CD4-positive, alpha-beta T cell treated with Interleukin-15 for 1 hour (primary cell): ENCODE measurements at places on chromosomes 3 and 15.

- no peak for DNase-seq
Measured at GRCh38 chr15:67501836-67502461, 19.0 kb upstream of the C15orf61 start.

DNA sequence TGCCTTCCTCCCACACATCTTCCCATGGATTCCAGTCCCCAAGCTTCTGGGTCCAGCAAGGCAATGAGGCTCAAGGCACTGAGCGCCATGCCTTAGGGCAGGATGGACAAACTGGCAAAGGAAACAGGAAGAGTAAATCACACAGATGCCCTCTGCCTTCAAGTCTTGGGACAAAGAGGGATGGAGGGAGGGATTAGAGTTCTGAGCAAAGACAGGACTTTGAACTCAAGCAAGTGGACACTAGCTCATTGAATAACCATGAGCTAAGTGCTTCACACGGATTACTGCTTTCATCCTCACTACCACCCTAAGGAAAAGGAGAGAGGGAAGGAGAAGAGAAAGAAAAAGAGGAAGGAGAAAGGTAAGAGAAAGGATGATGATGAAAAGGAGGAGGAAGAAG lies 7.6 kb upstream of the THBS1 start:
- DNase-seq, result no peak

- DNase-seq, result no peak
Measured at GRCh38 chr3:46898321-46899150, 21.0 kb downstream of the PTH1R start.

DNA sequence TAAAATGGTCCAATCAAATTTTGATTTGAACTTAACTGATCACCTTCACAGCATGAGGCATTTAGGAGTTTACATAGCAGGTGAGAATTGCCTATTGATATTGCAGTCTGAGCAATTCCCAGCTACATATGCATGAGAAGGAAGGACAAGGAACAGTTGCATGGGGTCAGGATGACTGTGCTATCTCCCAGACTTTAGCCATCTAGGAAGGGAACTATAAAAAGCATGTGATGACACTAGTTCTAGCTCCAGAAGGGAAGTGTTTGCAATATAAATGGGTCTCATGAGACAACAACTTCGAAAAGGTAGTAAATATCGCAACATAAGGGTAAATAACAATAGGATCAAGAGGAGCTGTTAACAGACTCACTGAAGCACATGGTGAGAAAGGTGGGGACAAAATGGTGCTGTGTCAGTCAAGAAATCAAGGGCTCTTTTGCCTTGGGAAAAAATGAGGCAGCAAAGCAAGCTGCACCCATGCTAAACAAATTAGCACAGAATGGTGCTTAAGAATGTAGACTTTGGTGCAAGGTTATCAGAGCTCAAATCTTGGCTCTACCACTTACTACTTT lies 90.4 kb upstream of the SLC2A2 start:
- DNase-seq, result no peak

- DNase-seq, result no peak
Measured at GRCh38 chr3:72413228-72413627, 435.0 kb downstream of the SHQ1 start.

DNA sequence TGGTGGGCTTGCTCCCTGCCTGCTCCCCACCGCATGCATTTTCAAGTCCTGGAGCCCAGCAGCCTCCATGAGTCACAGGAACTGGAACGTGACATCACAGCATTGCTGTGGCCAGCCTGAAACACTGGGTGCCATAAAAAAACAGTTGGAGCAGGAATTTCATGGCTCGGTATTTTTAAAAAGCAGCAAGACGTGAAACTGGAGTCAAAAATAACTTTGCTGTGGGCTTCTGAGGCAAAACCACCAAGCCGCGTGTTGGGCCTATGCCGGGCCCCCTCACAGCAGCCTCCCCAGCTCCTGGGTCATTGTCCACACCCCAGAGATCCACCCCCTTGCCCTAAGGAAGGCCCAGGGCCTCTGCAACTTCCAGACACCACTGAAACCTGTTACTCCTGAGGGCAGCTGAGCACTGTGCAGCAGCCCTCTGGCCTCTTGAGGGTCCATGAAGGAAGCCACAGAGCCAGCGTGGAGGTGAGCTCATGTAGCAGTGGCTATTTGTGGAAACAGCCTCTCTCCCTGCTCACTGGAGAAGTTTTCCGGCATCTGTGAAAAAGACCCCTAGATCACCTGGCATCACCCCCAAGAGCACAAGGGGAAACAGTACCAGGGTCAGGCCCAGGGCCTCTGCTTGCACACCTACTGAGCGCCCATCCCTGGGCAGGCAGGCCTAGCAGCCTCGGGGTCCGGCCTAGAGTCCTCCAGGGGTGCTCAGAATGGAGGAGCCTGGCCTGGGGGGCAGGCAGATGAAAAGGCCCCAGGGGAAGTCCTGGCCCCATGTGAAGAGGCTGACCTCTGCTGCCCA lies 34.0 kb upstream of the DUSP7 start:
- peak; percentile 12 for DNase-seq

DNA sequence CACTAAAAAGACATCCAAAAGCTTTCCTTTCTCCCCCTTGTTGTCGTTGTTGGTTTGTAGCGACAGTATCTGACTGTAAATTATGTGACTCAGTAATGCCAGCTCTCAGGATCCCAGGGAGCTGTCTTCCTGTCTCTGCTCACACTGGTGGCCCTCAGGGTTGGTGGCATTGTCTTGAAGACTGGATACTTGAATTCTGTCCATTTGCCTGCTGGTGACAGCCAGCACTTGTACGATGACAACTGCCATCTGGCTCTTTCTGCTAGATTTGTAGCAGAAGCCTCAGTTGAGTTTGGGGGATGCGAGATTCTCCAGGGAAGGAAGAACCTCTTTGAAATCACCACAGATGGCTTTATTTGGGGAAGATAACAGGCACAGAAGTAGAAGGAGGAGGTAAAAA lies 120.8 kb downstream of the ARPP21 start:
- DNase-seq, result no peak

GRCh38 chr3:156575641-156576040 lies 20.7 kb upstream of the SSR3 start:
- DNase-seq, result no peak

- DNase-seq, result no peak
Measured at GRCh38 chr3:38368238-38368637, 21.7 kb downstream of the XYLB start.

DNA sequence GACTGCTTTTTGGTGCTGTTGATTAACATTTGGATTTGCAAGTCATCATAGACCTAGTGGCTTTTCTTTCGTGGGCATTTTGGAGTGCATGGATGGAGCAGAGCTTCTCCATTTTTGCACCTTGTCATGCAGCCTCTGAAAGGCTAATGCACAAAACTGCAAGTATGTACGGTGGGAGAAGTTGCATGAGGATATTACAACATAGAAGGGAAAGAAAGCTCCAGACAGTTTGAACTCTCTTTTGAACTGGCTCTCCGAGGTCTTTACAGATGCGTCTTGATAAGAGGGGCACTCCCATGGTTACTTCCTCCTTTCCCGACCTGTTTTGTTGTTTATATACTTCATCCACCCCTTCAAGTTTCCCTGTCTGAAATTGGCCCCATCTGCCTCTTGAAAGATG lies 147.1 kb upstream of the GBE1 start:
- DNase-seq, result no peak

DNA sequence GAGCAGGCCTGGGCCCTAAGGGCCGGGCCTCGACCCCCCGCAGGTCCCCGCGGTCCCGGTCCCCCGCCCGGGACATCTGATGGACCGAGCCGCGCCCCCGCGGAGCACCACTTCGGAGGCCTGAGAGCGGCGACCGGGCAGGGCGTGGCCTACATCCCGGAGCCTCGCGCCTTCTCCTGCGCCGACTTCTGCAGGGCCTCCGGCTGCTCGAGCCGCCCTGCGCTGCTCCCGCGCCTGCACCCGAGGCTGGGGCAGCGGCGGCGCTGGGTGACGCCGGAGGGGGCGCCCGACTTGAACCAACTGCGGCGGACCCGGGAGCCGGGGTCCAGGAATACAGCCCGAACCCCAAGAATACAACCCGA lies 14.9 kb upstream of the GP9 start:
- no peak for DNase-seq

DNA sequence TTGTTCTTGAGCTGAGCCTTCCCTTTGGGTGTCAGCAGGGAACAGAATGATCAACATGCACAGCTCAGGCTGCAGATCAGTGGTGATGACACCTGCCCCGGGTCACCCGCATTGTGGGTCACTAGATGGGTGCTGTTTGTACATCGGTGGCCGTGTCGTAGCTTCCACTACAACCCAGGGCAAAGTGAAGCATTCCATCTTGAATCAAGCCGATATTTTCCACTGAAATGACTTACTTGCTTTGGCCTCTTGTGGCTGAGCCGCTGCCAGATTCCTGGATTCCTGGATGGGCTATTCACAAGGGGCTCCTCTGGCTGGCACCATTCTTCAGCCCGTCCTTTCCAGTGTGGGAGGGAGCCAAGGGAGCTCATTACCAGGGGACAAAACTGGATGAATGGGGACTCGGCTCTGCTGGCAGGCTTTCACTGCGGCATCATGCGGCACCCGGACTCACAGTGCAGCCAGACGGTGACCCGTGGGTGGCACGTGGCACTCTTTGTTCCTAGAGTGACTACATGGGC lies 65.6 kb downstream of the SLCO3A1 start:
- no peak for DNase-seq

GRCh38 chr3:15796771-15797641 lies 773 bp downstream of the ANKRD28 start:
- DNase-seq, result no peak

DNA sequence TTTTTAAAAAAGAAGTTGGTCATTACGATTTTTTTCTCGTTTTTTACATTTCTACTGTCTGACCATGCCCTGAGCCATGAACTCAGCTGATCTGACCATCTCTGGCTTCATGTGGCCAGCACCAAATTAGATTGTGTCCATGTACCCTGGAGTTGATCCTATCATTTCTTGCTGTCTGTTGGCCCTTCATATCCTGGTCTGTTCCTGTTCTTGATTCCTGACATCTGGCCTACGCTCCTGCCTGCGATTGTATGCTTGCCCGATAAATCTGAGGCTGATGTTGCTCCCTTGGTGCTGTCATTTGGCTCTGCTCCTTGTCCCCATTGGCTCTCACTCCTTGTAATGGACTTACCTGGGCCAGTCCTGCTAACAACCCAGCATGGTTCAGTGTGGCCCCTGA lies 89.8 kb upstream of the IGSF10 start:
- no peak for DNase-seq

- no peak for DNase-seq
Measured at GRCh38 chr3:64568895-64569517, 118.8 kb downstream of the ADAMTS9 start.

DNA sequence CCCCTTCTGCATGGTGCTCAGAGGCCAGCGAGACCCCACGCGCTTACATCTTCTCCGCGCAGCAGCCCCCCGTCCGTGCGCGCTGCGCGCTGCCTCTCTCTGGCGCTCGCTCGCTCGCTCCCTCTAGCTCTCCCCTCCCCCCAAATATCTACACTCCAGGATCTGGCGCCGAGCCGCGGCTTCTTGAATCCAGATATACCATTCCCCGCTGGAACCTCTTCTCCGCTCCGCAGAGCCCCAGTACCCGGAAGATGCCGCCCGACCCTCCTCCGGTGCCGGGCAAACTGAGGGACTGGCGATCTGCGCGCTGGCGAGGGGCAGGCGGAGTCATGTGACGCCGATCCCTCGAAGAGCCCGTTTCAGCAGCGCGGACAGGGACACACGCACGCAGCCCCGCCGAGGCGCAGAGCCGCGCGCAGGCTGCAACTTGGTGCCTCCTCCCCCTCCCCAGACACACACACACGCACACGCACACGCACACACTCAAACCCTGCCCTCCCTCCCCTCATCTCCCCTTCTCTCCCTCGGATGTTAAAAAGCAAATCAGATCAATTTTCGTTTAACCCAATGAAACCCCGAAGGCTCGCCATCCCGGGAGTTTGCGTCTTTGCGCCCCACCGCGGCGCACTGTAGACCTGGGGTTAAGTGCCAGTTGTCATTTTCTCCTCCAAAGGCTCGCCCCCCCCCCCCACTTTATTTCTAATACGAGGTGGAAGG lies at the start of gene RASGRF1:
Gene RASGRF1 (minus strand): TSS at position 294 of the 717 bp plus-strand sequence. CDS start 282 bp downstream, at position 12.
- DNase-seq, result no peak
